Upper lobe of right lung (tissue), 1 donor: ENCODE measurements at places on chromosomes 11 and 22. TPM values are rescaled to one million over a fixed set of nuclear protein-coding genes. Genes with fewer than 3 reads are reported as not detected.

DNA sequence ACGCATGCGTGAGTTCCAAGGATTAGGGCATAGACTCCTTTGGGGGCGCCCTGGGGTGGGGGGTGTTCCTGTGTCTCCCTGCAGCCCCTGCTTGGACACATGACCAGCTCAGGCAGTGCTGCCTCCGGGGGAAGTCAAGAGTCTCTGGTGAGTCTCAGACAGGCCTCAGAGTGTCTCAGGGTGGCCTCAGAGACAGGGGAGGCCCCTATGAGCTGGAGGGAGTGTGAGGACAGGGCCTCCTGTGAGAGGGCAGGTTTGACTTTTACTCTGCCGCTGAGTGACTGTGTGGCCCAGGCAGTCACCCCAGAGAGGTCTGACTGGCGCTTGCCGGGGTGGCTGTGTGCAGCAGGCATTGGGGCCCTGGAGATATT is 41.2 kb upstream of the KCNQ1OT1 start:
- peaks cover 3% of the 10 kb centered on the region for H3K4me1 ChIP-seq
- no peak overlapping the region for H3K4me3 ChIP-seq
- no peaks in the 10 kb centered on the region for H3K36me3 ChIP-seq
- no peaks in the 10 kb centered on the region for H3K27me3 ChIP-seq

SLC3A2 gene
- 255 TPM for total RNA-seq

CCDC116 gene
- 0.69 TPM for total RNA-seq

- no peaks in the 10 kb centered on the region for H3K4me1 ChIP-seq
- no peak overlapping the region for H3K4me3 ChIP-seq
- no peaks in the 10 kb centered on the region for H3K36me3 ChIP-seq
- DNase-seq, result peak; percentile 32
- no peak overlapping the region for H3K27ac ChIP-seq
These were observed 5.0 kb upstream of the ANO1 start for GRCh38 chr11:70072861-70073755.

GRCh38 chr11:111793863-111794262 is 27.7 kb upstream of the PPP2R1B start:
- DNase-seq, result no peak
- peaks cover 9% of the 10 kb centered on the region for H3K36me3 ChIP-seq
- no peaks in the 10 kb centered on the region for H3K27me3 ChIP-seq
- H3K27ac ChIP-seq, result no peak overlapping the region

DNA sequence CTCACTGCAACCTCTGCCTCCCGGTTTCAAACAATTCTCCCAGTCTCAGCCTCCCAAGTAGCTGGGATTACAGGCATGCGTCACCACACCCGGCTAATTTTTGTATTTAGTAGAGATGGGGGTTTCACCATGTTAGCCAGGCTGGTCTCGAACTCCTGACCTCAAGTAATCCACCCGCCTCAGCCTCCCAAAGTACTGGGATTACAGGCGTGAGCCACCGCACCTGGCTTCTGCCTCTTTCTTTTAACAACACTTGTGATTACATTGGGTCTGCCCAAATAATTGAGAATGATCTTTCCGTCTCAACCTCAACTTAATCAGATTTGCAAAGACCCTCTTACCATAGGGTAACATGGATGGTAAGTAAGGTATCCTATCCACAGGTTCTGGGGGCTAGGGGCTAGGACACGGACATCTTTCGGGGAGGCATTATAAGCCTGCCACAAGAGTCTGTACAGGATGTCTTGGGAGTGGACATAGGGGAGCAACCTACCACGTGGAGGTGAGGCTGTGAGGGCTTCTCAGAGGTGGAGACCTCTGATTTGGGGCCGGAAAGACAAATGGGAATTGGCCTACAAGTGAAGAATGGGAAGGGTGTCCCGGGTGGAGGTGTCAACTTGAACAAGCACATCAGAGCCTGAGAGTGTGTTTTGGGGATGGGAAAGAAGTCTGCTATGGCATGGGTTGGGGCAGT is 2.7 kb upstream of the CBX6 start:
- DNase-seq, result no peak
- peaks cover 3% of the 10 kb centered on the region for H3K36me3 ChIP-seq
- H3K4me3 ChIP-seq, result no peak overlapping the region
- H3K27me3 ChIP-seq, result no peaks in the 10 kb centered on the region
- no peak overlapping the region for H3K27ac ChIP-seq

LINC01488 gene
- total RNA-seq, result not detected

DNA sequence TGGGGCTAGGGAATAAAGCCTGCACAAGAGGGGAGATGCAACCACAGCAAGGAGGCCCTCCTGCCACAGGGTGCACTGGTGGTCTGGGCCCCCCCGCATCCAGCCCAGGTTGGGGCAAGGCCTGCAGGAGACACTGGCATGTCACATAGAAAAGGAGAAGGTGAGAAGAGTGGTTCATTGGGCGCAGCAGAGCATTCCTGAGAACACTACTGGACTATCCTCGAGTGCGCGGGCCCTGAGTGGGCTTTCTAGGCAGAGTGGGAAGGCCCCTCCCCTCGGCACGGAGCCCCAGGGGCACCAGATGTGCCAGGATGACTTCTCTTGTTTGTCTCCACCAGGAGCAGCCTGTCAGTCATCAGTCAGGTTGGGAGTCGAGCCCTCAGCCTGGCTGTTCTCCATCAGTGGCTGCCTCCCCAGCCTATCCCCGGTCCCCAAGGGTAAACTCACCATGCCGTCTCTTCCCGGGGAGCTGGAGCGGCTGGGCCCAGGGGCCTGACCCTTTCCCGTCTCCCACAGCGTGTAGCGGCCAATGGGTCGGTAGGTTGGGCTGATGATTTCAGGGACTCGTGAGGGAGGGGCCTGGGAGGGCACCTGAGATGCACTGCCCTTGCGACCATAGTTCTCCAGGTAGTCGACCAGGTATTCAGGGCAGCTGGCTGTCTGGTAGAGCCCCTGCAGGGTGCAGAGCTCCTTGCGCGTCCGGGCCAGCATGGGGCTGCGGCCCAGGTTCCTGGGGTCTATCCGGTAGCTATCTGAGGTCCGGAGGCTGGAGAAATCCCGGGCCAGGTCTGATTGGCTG is 9.0 kb downstream of the USP2 start:
- H3K4me3 ChIP-seq, result no peak overlapping the region
- no peaks in the 10 kb centered on the region for H3K36me3 ChIP-seq
- peak; percentile 63 for DNase-seq
- H3K27ac ChIP-seq, result no peak overlapping the region

GRCh38 chr22:46377525-46378425 is 42.3 kb downstream of the TRMU start:
- no peaks in the 10 kb centered on the region for H3K27me3 ChIP-seq
- peak overlapping the region; percentile 80 for H3K27ac ChIP-seq
- peaks cover 12% of the 10 kb centered on the region for H3K4me1 ChIP-seq
- H3K36me3 ChIP-seq, result no peaks in the 10 kb centered on the region
- H3K4me3 ChIP-seq, result no peak overlapping the region

NXPE2 gene
- total RNA-seq, result not detected

OSM gene
- 1.6 TPM for total RNA-seq

DNA sequence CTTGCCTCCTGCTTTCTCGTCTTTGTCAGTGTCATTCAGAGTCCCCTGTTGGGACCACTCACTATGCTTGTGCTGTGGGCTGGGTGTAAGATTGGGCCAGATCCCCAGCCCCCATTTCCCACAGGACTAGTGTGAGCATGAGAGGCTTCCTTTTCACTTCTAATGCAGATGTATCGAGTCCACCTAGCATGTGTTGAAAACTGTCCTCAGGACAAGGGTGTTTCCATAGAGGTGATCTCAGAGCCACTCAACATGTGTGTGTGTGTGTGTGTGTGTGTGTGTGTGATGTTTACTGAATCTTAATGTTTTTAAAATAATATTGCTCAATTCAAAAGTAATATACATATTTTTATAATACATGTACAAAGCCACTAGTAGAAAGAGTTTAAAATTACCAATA is 11.4 kb upstream of the CD44 start:
- H3K4me3 ChIP-seq, result no peak overlapping the region
- H3K36me3 ChIP-seq, result no peaks in the 10 kb centered on the region
- no peak overlapping the region for H3K27ac ChIP-seq
- no peaks in the 10 kb centered on the region for H3K4me1 ChIP-seq

DNA sequence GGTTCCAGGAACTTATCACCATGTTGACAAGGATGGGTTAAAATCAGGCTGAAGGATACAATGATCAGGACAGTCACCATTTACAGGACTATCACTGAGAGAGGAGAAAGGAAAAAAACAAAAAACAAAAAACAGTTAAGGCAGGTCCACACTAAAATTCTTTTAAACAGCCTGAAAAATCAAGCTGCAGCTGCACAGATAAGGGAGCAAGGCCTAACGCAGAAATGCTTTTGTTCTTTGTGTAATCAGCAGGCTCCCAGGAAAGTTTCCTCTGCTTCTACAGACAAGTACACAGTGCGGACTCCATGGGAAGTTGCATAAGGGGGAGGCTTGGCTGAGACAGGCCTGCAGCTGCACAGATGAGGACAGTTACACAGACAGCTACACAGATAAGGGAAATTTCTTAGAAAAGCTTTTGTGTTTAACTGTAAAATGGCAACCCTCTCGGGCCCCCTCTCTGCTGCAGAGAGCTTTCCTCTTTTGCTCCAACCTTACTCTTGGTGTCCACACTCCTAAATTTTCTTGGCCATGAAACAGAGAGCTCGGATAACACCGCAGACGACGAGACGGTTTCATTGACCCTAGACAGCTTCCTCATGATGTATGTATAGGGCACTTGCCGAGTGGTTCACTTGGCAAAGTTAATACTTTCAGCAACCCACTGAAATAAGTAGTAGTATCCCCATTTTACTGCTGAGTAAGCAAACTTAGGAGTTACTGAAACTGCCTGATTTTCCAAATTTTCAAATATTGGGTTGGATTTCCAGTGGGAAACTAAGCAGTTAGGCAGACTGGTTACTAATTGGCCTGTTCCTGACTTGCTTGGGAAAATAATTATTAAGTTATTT is 45.5 kb downstream of the PIWIL3 start:
- no peak overlapping the region for H3K4me3 ChIP-seq
- H3K27me3 ChIP-seq, result no peaks in the 10 kb centered on the region
- no peak overlapping the region for H3K27ac ChIP-seq

PTS gene
- 22.5 TPM for total RNA-seq

- H3K27me3 ChIP-seq, result peaks cover 8% of the 10 kb centered on the region
- no peak overlapping the region for H3K27ac ChIP-seq
- DNase-seq, result no peak
- H3K4me1 ChIP-seq, result no peaks in the 10 kb centered on the region
- H3K36me3 ChIP-seq, result no peaks in the 10 kb centered on the region
- no peak overlapping the region for H3K4me3 ChIP-seq
These were observed 116.1 kb upstream of the VPREB1 start for GRCh38 chr22:22128440-22128839.

DNA sequence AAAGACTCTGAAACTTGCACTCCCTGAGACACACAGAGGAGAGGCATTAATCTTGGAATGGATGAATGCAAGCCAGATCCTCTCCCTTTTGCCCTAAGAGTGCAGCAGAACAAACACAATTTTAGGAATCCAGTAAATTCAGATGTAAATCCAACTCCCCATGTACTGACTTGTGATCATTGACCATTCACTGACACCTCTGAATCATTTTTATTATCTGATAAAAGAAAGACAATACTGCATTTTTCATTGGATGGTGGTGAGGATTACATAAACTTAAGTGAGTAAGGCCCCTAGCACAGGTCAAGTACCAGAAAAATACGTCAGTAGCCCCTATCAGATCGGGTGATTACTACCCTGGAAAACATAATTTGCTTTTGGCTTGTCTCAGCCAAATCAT is 782.9 kb upstream of the API5 start:
- H3K4me1 ChIP-seq, result no peaks in the 10 kb centered on the region
- no peak for DNase-seq
- no peaks in the 10 kb centered on the region for H3K27me3 ChIP-seq
- no peaks in the 10 kb centered on the region for H3K36me3 ChIP-seq

DNA sequence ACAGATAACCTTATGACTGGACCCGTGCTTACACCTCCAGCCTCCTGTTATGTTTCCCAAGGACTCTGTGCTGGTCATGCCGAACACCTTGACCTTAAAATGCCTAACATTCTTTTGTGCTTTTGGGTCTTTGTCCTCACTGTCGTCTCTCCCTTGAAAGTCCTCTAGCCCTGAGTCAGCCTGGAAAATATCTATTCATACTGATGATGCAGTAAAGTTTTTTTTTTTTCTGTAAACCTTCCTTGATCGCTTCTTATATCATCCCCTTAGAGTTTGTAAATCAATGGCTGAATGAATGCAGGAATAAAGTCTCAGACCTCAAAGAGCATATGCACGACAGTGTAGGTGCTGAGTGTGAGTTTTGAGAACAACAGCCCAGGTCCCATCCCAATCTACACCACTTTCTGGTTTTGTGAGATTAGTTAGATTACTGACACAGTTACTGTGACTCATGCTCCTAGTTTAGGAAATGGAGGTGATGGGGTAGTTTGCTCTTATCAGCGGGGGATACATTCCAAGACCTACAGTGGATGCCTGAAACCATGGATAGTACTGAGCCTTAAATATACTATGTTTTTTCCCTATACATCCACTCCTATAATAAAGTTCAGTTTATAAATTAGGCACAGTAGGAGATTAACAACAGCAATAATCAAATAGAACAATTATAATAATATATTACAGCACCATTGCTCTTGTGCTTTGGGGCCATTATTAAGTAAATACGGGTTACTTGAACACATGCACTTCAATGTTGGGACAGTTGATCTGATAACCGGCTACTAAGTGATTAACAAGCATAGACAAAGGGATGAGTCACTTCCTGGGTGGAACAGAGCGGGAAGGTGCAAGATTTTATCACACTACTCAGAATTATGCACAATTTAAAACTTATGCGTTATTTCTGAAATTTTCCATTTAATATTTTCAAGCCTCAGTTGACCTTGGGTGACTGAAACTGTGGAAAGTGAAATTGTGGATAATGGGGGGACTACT is 8.6 kb downstream of the TCN1 start:
- H3K36me3 ChIP-seq, result no peaks in the 10 kb centered on the region
- no peak overlapping the region for H3K4me3 ChIP-seq
- no peaks in the 10 kb centered on the region for H3K4me1 ChIP-seq
- H3K27me3 ChIP-seq, result no peaks in the 10 kb centered on the region
- no peak for DNase-seq

DNA sequence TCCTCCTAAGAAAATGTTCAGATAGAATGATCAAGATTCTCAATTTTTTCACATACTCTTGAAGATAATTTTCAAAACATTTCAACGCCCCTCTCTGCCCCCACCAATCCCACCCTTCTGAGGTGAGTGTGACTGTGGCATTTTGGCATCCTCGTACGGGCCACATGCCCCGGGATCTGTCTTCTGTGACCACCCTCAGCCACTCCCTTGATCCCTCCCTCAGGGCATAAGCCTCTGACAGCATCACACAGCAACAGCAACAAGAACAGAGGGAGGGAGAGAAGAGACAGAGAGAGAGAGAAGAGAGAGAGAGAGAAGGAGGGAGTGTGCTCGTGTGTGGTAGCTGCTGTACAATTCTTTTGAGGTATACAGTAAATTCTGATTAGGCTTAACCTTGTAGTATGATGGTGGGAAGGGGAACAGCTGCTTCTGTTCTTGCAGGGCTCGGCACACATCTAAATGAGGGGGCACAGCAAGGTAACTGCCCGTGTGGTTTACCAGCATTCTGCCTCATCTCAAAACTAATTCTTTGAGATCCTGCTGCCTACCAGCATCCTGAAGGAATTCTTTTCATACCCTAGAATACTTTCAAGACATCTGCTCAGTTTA is 21.4 kb downstream of the SCUBE2 start:
- no peaks in the 10 kb centered on the region for H3K4me1 ChIP-seq
- no peaks in the 10 kb centered on the region for H3K27me3 ChIP-seq
- no peaks in the 10 kb centered on the region for H3K36me3 ChIP-seq
- no peak overlapping the region for H3K4me3 ChIP-seq
- DNase-seq, result no peak
- no peak overlapping the region for H3K27ac ChIP-seq

GRCh38 chr11:93933230-93933629 is 82.8 kb upstream of the VSTM5 start:
- H3K36me3 ChIP-seq, result no peaks in the 10 kb centered on the region
- no peak overlapping the region for H3K4me3 ChIP-seq
- H3K27me3 ChIP-seq, result no peaks in the 10 kb centered on the region
- H3K4me1 ChIP-seq, result no peaks in the 10 kb centered on the region
- H3K27ac ChIP-seq, result no peak overlapping the region
